ENCODE measurements at places on chromosomes 7 and 10.
A peak's percentile ranks its signal among the peaks of the same experiment; 100 is the strongest.

GRCh38 chr10:70084189-70084588 is 31.5 kb downstream of the MACROH2A2 start:
- no peak for DNase-seq

DNA sequence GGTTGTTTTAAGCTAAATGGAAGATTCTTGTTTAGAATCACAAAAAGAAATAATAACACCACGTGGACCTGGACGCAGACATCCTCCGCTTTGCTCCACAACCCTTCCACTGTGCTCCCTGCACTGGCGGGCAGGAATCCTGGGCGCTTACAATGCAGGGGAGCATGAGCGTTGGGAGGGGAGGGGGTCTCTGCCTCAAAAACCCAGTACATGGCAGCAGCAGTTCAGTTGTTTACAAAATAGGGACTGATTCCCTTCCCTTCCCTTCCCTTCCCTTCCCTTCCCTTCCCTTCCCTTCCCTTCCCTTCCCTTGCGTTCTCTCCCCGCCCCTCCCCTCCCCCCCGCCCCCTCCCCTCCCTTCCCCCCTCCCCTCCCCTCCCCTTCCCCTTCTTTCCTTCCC is 169.6 kb upstream of the ITGB1 start:
- DNase-seq, result no peak

GRCh38 chr10:131569851-131570715 is 258.6 kb upstream of the TCERG1L start:
- DNase-seq, result no peak

DNA sequence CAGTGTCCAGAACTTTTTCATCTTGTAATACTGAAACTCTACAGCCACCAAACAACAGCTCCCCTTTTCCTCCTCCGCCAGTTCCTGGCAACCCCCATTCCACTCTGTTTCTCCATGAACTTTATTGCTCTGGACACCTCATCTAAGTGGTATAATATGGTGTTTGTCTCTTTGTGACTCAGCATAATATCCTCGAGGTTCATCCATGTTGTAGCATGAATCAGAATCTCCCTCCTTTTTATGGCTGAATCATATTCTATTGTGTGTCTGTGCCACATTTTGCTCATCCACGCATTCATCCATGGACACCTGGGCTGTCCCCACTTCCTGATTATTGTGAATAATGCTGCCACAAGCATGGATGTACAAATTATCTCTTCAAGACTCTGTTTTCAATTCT is 124.4 kb upstream of the FGFR2 start:
- no peak for DNase-seq

DNA sequence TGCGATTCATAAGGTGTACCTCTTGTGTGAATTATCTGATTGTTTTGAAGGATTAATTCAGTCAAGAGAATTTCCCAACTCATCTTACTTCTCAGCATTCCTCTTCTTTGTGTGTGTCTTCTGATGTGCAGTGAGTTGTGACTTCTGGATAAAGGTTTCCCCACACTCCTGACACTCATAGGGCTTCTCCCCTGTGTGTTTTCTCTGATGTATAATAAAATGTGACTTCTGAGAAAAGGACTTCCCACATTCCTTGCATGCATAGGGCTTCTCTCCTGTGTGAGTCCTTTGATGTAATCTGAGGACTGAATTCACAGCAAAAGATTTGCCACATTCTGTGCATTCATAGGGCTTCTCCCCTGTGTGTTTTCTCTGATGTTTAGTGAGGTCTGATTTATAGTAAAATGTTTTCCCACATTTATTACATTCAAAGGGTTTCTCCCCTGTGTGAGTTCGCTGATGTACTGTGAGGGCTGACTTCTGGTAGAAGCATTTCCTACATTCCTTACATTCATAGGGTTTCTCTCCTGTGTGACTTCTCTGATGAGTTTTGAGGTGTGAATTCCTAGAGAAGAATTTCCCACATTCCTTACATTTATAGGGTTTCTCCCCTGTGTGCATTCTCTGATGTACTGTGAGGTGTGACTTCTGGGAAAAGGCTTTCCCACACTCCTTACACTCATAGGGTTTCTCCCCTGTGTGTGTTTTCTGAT is 24.2 kb downstream of the ZNF25 start:
- DNase-seq, result no peak

DNA sequence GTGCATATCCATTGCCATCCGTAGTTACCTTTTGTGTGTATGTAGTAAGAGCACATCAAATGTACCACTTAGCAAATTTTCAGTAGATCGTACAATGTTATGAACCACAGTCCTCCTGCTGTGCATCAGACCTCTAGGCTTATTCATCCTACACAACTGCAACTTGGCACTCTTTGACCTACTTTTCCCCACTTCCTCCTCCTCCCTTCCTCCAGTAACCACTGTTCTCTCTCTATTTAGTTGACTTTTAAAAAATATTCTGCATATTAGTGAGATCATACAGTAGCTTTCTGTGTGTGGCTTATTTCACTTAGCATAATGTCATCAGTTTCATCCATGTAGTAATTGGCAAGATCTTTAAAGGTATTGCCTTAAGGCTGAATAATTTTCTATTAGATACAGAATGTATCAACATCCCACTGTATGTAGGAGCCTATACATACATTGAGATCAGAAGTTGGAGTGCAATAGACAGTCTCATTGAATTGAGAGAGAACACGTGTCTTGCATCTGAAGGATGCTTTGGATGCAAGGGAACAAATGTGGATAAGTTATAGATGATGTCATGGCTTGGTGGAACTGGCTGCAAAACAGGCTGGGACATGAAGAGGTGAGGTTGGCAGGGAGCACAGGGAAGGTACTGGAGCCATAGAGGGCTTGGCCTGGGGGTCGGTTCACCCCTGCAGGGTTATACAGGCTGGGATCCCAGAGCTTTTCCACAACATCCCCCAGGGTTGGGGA is 83.0 kb upstream of the FAM180A start:
- DNase-seq, result no peak

DNA sequence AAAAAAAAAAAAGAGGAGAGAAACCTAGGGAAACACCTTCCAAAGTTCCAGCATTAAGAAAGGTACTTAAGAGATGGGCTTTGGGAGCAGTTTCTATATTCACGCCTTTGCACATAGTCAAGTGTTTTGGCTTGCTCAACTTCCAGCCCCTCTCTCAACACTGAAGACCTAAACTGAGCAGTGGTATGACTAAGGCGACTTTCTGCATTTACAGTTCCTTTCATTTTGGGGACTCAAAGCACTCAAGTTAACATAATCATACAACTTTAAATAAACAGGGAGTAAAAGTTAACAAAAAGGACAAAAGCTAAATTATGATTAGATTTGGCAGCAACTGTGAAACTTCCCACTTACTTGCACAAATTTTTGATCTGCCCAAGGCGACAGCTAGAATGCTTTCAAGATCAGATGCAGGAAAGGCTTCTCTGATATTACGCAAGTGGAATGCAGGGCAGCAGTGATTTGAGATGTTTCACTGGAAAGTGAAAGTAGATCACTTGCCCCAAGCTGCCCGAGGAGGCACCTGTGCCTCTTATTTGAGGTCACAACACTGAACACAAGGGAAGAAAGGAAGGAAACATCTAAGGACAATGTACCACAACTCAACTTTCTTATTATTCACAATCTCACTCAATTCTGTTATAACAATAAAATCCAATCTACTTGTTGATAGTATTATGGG is 199.5 kb downstream of the SKAP2 start:
- DNase-seq, result no peak

DNA sequence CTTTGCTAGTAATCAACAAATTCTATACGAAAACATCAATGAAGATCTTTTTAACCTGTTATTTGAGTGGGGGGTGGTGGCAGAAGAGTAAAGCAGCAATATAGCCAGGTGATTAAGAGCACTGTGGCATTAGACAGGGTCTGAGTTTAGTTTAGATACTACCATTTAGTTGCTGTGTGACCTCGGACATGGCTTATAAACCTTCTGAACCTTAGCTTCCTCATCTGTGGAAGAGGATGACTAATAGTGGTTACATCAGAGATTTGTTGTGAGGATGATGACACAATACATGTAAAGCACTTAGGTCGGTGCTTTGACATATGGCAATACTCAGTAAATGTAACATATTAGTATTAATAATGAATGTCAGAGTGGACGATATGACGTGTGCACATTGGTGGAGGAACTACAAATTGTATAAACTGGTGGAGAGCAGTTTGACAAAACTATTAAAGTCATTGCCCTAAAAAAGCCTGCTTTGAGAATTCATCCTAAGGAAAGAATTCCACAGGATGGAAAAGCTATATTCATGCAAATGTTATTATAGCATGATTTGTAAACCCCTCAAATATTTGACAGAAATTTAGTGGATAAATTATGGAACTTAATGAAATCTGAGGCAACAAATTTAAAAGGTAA is 24.3 kb downstream of the SPAG6 start:
- DNase-seq, result no peak

GRCh38 chr7:132354527-132354926 is 221.7 kb downstream of the PLXNA4 start:
- no peak for DNase-seq

GRCh38 chr7:31100871-31101270 is 48.8 kb downstream of the ADCYAP1R1 start:
- no peak for DNase-seq

DNA sequence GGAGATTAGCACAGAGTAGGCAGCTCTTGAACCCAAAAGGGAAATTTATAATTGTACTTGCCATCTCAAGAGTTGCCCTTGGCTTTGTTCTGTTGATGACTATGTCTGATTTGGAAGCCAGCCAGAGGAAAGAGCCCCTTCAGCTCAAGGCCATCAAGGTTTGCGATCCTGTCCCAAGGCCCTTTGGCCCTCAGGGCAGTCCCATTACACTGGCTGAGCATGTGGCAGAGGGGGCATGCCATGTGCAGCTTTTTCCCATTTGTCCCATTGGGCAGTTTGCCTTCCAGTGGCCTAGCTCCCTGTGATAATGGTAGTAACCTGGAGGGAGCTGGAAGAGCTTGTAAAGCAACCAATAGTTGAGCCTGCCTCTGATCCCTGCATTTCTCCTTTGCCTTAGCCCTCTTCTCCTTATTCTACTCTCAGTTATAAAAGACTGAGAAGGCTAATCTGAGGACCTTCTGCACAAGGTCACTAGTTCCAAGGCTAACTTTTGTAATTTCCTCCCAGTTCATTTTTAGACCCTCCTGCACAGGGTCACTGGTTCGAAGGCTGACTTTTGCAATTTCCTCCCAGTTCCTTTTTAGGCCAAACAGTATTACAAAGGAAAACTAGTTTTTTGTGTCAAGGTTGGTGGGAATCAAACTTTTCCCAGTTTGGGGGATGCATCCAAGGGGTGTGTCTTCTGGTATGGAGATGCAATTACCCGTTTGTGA is 31.0 kb upstream of the ARHGAP12 start:
- no peak for DNase-seq

DNA sequence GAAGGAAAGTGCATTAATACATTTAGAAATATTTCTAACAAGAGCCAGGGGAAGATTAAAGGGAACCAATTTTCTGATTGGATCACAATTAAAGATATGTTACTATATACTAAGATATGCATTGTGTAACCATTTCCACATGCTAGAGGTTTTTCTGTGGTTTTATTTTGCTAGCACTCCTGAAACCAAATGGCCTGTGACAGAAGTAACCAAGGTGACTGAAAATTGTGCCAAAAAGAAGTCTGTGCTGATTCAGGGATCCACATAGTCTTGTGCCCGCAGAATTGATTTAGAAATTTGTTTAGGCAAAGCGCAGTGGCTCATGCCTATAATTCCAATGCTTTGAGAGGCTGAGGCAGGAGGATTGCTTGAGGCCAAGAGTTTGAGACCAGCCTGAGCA is 1.8 kb downstream of the CC2D2B start:
- DNase-seq, result no peak

GRCh38 chr7:102216573-102217314 is 69.9 kb upstream of the SH2B2 start:
- DNase-seq, result no peak

- no peak for DNase-seq
These were observed 314.9 kb downstream of the RPS24 start for GRCh38 chr10:78348411-78349164.

DNA sequence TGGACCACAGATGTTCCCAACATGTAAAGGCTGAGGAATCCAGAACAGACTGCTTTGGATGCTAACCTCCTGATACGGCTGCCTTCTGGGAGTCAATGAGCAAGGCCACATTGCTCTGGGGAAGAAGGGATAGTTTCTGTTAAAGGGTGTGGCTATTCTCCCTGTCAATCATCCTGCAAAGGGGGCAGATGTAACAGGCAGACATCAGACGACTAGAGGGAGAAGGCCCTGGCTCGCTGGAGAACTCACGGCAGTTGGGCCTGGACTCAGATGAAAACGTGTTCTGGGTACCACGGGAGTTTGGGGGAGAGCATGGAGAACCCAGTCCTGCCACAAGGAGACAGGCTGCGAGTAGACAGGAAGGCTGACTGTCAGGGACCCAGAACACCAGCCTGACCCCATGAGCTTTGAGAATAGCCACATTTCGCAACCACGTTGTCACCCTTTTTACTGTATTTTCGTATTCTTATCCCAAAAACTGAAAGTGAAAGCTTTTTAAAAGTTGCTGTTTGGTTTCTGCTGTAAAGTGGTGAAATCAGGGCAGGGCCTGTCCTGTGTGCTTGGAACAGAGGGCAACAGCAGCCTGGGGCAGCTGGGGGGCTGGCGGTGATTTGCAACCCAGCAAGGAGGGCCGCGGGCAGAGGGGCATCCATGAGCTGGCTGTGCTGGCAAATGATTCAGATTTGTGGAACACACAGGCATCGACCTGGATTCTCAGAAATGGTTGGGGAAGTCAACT is 95.3 kb downstream of the MYOF start:
- DNase-seq, result no peak

DNA sequence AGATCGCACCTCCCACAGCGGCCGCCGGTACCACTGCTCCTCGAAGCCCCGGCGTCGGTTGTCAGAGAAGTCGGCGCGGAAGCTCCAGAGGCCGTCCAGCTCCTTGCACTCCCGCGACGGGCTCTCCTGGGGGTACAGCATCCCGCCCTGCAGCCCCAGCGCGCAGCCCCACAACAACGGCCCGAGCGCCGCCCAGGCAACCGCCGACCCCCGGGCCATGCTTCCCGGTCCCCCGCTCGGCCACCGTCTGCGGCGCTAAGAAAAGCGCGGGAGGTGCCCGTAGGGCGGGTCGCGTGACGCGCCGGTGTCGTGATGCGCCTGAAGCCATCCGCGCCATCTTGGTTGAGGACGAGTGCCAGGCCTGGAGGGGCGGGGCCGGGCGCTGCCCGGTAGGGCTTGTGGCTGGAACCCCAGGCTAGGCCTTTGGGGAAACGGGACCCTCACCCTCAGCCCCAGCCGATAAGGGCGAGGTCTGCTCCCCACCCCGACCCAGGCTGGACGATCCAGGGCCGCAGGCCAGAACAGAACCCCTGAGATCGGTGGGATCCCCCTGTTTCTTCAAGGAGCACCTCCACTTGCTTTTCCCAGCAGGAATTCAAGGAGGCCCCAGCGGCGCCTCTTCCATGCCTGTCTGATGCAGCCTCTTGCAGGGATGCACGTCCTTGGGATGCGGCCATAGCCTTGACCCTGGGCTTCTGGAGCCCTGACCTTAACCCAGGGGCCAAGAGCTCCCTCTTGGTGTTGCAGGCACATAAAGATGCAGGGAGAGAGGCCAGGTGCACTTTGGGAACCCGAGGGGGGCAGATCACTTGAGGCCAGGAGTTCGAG is at the start of gene GUSB:
Gene GUSB, minus strand, starts transcription at position 249 of the 828 bp plus-strand sequence. Its CDS starts 30 bp downstream, at position 219.
- peak; percentile 88 for DNase-seq

DNA sequence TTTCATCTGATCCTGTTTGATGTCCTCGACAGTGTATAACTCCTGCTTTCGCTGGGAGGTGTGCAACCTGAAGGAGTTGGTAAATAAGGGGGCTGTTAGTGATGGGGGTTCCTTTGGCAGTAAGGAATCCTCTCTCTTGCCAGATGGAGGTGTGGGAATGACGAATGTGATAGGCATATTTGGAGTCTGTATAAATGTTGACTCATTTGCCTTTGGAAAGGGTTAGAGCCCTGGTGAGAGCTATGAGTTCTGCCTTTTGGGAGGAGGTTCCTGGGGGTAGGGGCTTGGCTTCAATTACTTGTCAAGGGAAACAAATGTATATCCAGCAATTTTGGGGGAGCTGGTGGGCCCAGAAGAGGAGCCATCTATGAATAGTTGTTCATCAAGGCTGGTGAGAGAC is 11.4 kb upstream of the CHST3 start:
- DNase-seq, result no peak

All from spinal cord (tissue), 10 donors.